ENCODE measurements at places on chromosomes 5 and 9.

GRCh38 chr9:112443200-112443599 lies 43.4 kb upstream of the KIAA1958 start:
- peak; percentile 18 for DNase-seq

GRCh38 chr5:82147860-82148573 lies 130.1 kb downstream of the RPS23 start:
- DNase-seq, result no peak

DNA sequence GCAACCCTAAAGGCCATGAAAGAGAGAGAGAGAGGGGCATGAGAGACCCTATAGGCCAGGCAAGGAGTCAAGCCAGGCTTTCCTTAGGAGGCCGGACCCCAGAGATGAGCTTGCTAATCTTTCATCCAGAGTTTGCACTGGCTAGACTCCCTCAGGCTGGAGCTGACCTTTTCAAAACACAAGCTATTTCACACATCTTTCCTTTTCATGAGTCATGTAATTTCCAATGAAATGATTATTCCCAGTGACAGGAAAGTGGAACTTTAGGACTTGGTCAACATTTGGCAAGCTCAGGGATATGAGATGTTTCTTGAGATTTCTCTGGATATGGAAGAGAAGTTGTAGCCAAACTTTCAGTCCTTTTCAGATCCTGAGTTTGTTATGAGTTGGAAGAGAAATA lies 117.7 kb downstream of the TARS1 start:
- no peak for DNase-seq

DNA sequence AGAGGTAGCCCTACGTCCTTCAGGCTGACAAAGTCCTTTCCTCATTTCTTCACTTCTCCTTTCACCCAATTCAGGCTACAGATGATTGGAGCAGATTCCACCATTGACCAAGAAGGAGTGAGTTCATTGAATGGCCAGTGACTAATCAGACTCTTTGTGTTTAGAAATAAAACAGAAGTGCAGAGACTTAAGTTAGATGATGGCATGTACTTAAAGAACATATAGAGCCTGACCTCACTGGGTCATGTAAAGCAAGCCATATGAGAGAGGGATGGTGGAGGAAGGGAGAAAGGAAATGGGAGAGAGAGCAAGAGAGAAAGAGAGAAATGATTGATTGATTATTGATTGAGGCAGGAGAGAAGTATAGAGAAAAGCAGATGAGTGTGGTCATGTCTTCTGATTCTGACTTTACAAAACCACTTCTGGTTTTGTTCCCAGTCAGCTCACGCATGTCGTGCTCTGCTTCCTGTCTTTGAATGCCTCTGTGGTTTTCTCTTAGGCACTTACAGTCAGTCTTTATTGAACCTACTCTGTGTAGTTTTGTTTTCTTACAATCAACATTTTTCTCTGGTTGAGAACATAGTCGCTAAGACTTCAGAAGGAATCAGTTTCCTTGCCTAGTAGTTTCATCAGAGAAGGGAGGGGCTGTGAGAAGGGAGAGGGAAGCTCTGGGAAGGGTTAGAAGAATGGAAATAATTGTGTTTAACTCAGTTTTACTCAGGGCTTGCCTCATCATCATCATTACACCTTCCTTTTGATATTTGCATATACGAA lies 149.2 kb upstream of the KLF9 start:
- DNase-seq, result no peak

- DNase-seq, result no peak
These were observed 9.9 kb downstream of the SH3RF2 start for GRCh38 chr5:145946112-145946861.

DNA sequence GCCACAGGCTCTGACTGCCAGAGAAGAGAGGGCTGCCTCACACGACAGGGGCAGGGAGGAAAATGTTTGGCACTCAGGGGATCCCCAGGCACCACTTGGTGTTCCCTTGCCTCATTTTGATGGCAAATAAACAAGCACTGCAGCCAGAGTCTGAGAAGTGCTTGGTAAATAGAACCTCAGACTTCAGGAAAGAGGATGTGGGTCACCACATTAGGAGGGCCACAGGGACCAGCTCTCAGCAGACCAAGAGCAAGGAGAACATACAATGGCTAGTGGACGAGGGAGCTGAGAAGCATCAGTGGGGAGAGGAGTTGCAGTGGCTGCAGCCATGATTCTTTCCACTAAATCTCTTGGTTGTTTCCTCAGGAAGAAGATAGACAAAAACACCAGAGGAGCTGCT lies 413.9 kb downstream of the GADD45G start:
- DNase-seq, result no peak

GRCh38 chr5:100161868-100162267 lies 373.3 kb upstream of the FAM174A start:
- DNase-seq, result no peak

- DNase-seq, result no peak
These were observed 97.0 kb upstream of the FAM120A start for GRCh38 chr9:93354451-93354850.

DNA sequence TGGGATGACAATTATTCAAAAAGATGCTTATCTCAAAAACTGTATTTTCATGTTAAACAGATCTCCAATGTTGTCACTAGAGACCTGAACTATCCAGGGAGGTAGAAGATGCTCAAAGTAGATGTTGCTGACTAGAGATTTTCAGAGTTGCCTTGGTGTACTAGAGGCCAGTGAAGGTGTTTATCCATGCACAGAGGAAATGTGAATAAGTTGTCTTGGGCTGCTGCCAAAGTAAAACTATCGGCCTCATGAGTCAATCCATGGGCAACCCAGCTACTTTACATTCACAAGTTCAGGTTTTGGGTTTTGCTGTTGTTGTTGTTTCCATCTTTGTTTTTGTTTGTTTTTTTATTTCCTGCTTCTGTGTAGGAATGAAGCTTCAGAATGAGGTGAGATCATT lies 141.1 kb upstream of the RANBP3L start:
- DNase-seq, result no peak

GRCh38 chr9:117080765-117081390 lies 334.0 kb downstream of the ASTN2 start:
- no peak for DNase-seq

Data from NCI-H524 treated with DMSO at 0.1 percent for 48 hours (cell line).